Globus pallidus (tissue), 1 donor: ENCODE measurements at places on chromosomes 11 and 22.

DNA sequence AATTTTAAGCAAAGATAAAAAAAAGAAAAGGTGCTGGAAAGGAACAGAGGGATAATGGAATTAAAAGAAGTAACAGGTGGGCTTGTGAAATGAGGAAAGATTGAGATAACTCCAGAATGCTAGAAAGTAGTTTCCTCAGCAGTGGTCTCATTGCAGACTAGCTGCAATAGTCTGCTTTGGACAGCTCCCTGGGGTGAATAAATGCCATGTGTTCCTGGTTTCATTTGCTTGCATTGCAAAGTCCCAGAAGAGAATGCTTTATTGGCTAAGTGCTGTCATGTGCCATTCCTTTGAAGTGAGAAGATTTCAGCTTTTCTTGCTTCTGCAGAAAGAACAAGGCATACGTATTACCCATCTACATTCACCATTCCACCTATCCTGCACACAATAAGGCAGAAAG lies 478.8 kb upstream of the RAG2 start:
- no peak for DNase-seq

DNA sequence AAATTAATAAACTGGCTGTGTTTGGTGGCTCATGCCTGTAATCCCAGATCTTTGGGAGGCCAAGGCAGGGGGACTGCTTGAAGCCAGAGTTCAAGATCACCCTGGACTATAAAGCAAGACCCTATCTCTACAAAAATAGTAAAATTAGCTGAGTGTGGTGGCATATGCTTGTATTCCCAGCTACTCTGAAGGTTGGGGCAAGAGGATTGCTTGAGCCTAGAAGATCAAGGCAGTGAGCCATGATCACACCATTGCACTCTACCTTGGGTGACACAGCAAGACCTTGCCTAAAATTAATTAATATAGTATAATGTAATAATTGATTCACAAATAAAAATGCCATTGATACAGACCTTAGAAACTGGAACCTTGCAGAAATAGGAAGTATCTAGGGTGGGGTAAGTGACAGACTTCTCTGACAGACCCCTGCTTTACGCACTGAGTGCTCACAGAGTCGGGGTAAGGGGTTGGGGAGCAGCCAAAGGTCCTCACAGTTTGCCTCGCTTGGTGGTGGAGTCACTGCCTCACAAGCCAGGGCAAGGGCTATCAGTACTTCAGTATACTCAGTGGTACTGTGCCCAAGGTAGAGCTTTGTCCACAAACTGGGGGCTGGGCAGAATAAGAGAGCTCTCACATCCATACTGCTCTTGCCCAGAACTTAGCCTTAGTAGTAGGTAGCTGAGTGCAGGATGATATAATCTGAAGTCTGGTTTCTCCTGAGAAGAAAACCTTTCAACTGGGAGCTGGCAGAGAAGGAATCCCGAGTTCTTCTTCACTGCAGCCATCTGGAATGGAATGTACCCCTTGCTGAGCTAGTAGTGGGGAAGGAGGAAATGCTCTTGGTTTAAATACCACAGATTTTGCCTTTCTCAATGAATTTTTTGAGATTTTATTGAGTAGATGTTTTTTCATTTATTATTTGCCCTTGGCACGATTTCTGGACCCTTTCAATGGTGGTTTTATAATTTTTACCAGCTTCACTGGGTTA lies 65.5 kb downstream of the EMSY start:
- no peak for DNase-seq

DNA sequence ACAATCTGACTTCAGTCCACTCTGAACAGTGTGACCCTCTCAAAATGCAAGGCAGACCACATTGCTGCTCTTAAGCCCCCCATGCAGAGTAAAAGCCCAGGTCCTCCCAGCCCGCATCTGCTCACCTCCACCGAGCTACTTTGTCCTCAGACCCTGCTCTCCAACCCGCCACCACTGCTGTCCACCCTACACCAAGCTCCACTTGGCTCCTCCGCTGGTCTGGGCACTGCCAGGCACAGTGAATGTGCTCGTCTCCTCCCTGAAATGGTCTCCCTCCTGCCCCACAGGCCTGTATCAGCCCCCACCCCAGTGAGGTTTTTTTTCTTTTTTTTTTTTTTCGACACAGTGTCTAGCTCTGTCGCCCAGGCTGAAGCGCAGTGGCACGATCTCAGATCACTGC lies 67.4 kb upstream of the ARFGAP3 start:
- no peak for DNase-seq

GRCh38 chr22:30188911-30189310 lies 57.6 kb downstream of the LIF start:
- no peak for DNase-seq

DNA sequence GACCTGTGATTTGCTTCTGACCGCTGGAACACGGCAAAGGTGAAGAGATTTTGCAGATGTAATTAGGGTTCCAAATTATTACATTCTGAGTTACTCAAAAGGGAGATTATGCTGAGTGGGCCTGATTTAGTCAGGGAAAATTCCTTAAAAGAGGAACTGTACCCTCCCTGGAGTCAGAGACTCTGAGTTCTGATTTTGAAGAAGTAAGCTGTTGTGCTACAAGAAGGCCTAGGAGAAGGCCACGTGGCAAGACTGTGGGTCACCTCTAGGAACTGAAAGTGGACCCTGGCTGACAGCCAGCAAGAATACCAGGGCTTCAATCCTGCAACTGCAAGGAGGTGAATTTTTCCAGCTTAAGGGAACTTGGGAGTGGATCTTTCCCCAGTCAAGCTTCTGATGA lies 45.3 kb downstream of the CHRDL2 start:
- DNase-seq: peak; percentile 56

DNA sequence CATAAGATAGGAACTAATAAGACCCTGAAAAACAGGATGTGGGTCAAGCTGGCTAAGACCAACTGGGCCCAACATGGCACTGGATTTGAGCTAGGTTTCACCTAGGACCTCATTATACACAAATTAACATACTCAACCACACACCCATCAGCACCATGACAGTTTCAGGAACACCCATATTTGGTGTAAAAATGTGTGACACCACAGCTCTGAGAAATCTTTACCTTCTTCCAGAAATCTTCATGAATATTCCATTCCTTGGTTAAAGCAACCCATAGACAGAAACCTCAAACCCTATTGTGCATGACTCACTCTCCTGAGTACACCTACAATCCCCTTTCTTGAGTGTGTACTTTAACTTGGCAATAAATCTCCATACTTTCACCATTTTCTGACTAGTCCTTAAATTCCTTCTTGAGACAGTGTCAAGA lies 378.8 kb downstream of the DYNC2H1 start:
- DNase-seq: no peak

- DNase-seq: peak; percentile 26
These were observed 87.8 kb upstream of the CRYBB3 start for GRCh38 chr22:25111579-25112517.
